ENCODE measurements at places on chromosomes 7 and 10. TPM values are rescaled to one million over a fixed set of nuclear protein-coding genes. Genes with fewer than 3 reads are reported as not detected.

Gene HOXA4
- total RNA-seq: 4.2 TPM

Gene SNCG
- total RNA-seq: 2.0 TPM

Gene LRIT1
- not detected for total RNA-seq

Gene PAX4
- total RNA-seq: not detected

Gene TPST1
- total RNA-seq: 1.4 TPM

Gene GPC2
- total RNA-seq: not detected

Gene GRM3
- total RNA-seq: not detected

GRCh38 chr7:21192657-21193056 lies 235.2 kb upstream of the SP4 start:
- no peak for DNase-seq

DNA sequence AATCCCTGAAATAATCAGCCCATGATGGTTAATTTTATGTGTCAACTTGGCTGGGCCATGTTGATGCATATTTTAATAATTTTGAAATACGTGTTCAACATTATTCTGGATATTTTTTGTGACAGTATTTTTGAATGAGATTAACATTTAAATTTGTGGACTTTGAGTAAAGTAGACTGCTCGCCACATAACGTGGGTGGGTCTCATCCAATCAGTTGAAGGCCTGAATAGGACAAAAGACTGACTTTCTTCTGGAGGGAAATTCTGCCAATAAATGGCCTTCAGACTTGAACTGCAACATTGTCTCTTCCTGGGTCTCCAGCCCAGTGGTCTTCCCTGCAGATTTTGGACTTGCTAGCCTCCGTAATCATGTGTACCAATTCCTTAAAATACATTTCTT lies 53.6 kb upstream of the BICC1 start:
- DNase-seq: no peak

DNA sequence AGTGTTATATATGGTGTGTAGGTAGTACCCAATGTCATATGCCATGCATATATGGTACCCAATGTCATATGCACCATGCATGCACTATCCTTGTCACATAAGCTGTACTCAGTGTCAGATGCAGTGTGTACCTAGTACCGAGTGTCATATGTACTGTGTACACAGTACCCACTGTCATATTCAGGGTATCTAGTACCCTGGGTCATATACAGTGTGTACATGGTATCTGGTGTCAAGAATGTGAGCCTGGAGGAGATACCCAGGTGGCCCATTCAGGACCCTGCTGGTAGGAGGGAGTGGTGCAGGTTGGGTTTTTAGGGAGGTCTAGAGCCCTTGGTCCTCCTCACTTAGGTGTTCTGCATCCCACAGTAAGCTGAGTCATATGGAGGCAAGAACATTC lies 1.8 kb downstream of the ZMYND11 start:
- no peak for DNase-seq

GRCh38 chr7:102914585-102914984 lies 1.8 kb downstream of the LRRC17 start:
- DNase-seq: peak; percentile 39

DNA sequence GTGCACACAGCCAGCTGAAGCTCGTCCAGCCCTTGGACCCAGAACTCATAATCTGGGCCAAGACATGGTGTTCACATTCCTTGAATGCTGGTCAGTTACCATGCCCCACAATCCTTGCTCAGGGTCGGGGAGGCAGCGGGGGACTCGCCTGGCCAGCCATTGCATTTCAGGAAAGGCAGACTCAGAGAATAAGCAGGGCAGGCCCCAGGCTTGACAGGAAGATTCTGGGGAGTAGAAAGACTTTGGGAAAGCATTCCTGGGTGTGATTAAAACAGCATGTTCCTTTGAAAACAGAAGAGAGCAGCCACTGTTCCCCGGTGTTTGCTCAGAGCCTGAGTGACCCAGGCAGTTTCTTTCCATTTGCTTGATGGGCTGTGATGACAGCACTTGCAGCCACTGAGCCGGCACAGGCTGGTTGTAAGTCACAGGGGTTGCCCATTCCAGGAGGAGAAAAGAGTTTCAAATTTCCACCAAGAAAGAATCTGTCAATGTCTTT lies 473.7 kb downstream of the TYW1 start:
- no peak for DNase-seq

DNA sequence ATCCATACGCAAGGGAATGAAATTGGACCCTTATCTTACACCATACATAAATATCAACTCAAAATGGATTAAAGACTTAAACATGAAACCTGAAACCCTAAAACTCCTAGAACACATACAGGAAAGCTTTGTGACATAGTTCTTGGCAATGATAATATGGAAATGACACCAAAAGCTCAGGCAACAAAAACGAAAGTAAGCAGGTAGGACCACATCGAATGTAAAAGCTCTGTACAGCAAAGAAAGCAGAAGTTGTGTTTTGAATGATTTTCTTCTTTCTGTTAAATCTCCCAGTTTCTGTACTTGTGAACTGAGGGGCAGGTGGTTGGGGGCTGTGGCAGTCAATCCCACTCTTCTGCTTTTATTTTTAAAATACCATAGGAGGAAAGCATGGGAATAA lies 368.4 kb upstream of the PODXL start:
- no peak for DNase-seq

DNA sequence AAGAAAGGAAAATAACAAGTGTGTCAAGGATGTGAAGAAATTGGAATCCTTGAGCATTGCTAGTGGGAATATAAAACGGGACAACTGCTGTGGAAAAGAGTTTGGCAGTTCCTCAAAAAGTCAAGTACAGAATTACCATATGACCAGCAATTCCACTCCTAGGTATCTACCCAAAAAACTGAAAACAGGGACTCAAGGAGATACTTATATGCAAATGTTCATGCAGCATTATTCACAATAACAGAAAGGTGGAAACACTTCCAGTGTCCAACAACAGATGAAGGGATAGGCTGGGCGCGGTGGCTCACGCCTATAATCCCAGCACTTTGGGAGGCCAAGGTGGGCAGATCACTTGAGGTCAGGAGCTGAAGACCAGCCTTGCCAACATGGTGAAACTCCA lies 33.5 kb downstream of the HSPA12A start:
- DNase-seq: no peak

- DNase-seq: no peak
Measured at GRCh38 chr10:5911670-5912069, 21.6 kb downstream of the FBH1 start.

DNA sequence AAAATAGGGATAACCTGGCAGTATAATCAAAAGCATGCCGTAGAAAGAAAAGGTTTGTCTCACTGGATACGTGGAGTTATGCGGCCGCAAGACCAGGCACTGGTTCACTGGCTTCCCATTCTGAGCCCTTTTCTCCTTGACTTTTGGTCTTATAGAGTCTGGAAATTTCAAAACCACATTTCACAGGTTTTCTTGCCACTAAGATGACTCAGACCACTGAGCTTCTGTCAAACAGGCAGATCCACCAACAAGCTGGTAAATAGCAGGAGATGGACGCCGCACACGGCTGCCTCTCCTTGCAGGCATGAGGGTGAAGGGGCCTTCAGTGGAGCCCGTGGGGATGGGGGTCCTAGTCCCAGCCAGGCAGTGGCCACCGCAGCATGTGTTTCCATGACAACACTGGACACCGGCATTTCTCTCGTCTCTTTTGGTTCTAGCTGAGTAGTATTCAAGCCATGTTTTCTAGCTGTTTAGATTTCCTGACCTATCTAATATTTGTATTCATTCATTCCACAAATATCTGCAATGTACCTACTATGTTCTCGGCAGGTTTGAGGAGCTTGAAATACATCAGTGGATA lies 55.5 kb downstream of the KLF6 start:
- DNase-seq: no peak

DNA sequence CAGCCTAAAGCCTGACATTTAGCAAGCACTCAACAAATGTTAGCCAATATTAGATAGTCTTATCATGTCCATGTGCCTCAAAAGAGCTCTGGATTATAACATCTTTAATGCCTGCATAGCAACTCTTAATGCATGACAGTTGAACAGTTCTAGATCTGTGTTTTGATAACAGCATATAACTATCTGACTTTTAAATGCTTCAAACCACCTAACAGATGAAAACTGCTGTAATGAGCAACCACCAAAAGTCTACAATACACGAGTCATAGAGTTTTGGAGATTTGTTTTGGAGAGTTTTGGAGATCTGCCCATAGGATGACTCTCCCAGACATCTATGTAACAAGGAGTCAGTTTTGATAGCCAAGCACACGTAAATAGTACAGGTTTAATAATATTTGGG lies 227.3 kb downstream of the TWIST1 start:
- no peak for DNase-seq

- no peak for DNase-seq
Measured at GRCh38 chr7:67743501-67743900, 746.9 kb downstream of the TYW1 start.

DNA sequence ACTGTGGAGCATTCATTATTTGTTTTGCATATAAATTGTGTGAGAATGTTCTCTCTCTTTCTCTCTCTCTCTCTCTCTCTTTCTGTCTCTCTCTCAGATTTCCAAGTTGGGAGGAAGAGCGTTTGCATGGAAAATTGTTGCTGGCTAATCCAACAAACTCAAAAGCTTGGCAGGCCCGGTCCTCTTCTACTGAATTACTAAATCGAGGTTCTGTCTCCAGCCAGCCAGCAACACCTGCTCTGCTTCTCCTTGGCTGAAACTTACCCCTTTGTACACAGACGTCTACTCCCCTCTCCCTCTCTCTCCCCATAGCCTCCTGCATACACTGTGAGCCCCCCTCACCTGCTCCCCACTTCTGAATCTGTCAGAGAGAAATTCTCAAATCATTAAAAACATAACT lies 996.4 kb upstream of the AUTS2 start:
- DNase-seq: peak; percentile 1

GRCh38 chr10:127983344-127984100 lies 76.6 kb downstream of the PTPRE start:
- DNase-seq: no peak

GRCh38 chr10:111207500-111207899 lies 130.7 kb downstream of the ADRA2A start:
- no peak for DNase-seq

DNA sequence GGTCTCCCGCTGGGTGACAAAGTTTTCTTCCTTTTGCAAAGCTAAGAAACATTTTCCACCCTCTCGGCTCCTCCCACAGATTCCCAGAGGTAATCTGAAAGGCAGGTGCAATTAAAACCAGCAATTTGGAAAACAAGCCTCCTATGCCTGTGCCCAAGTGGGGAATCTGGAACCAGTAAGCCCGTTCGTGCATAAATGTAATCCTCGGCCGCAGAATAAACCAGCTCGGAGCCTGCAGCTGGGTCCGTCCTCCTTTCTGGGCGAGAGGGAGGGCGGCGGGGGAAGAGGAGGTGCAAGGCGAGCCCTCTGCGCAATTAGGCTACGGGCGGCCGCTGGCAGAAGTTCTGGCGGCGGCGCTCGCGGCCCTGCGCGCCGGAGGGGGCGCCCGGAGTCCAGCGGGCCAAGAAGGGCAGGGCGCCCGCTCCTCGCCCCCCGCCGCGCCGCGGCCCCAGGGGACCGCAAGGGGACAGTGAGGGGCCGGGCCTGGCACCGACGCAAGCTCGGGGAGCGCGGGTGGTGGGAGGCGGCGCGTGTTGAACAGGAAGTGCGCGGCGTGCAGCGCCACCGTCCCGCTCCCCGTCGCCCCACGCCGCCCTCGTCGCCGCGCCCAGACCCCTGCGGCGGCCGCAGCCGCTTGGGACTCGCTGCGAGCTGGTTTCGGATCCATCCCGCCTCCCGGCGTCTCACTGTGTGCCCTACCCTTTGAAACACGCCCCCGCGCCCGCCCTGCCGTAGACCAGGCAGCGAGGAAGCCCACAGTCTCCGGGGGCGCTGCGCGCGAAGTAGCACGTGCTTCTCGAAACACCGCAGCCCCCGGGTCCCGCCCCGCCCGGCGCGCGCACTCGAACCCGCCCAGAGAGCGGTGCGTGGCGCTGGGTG lies at the start of gene PRKAG2:
TSS of gene PRKAG2 (minus strand) at position 217 of the 879 bp plus-strand sequence. CDS start 495 bp downstream, outside the sequence.
- peak; percentile 55 for DNase-seq

DNA sequence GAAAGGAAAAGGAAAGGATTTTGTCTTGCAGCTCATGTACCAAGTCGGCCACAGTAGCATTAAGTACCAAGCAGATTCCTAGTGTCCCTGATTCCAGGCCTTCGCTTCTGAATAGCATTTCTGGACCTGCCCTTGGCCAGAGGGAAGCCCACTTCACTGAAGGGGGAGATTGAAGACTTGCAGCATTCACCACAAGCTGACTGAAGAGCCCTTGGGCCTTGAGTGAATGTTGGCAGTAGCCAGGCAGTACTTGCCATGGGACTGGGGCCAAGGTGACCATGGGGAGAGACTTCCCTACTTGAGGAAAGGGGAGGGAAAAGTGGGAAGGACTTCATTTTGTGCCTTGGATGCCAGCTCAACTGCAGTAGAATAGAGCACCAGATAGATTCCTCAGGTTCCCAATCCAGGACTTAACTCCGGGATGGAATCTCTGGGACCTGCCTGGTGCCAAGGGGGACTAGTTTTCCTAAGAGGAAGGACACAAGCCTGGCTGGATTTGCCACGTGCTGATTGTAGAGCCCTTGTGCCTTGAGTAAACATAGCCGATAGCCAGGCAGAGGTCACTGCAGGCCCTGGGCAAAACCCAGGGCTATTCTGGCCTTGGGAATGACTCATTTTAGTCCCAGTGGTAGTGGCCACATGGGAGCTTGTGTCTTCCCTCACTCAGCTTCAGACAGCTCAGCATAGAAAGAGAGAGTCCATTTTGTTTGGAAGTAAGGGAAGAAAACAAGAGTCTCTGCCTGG lies 141.7 kb upstream of the KCND2 start:
- DNase-seq: no peak

- no peak for DNase-seq
Measured at GRCh38 chr7:155692317-155692716, 47.9 kb downstream of the RBM33 start.

DNA sequence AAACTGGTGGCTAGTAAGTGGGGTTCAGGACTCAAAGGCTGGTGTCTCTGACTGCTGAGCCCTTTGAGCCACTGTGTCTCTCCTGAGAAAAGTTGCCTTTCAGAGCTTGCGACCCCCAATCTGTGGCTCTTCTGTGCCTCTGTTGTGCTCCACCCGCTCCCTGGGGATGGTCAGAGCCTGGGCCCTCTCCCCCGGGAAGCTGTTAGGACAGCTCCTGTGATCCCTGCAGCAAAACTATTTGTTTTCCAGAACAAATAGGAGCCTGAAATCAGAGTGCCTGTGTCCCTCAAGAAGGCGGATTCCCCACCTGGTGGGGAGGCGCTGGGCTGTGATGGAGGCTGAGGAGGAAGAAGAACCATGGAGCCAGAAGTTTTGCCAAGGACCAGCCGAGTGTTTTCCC lies 56.4 kb upstream of the MXI1 start:
- no peak for DNase-seq

Measured in gastrocnemius medialis (tissue), 4 donors.